H1 (cell line): ENCODE measurements at places on chromosomes 6 and 20. TPM values are rescaled to one million over a fixed set of nuclear protein-coding genes. Genes with fewer than 3 reads are reported as not detected.

- H3K4me1 ChIP-seq, result no peaks in the 10 kb centered on the region
- H3K36me3 ChIP-seq, result no peaks in the 10 kb centered on the region
- DNase-seq, result no peak
- no peaks in the 10 kb centered on the region for H3K27me3 ChIP-seq
- H3K27ac ChIP-seq, result no peak overlapping the region
- no peak overlapping the region for H3K4me3 ChIP-seq
These were observed 74.5 kb upstream of the FAM8A1 start for GRCh38 chr6:17525637-17526036.

GRCh38 chr20:4455996-4456395, 265.7 kb upstream of the PRND start:
- H3K27ac ChIP-seq, result no peak overlapping the region
- DNase-seq, result no peak
- H3K4me1 ChIP-seq, result no peaks in the 10 kb centered on the region
- no peaks in the 10 kb centered on the region for H3K27me3 ChIP-seq
- H3K36me3 ChIP-seq, result no peaks in the 10 kb centered on the region

DNA sequence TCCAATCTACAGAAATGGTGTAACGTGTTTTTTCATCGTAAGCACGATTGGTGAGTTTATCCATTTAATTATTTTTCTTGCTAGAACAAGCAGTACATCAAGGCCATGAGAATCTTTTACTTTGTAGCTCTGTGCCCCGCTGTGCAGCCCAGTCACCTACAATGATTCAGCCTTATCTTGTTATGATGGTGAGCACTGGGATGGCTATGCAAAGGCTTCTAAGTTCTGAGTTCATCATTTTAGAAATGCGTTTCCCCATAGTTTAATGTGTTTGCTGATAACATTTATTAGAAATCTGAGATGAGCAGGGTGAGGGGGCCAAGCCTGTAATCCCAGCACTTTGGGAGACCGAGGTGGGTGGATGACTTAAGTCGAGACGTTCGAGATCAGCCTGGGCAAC, 111.8 kb upstream of the QKI start:
- H3K36me3 ChIP-seq, result no peaks in the 10 kb centered on the region
- H3K27ac ChIP-seq, result no peak overlapping the region
- no peak for DNase-seq
- no peak overlapping the region for H3K4me3 ChIP-seq
- H3K4me1 ChIP-seq, result no peaks in the 10 kb centered on the region

- DNase-seq, result no peak
- no peaks in the 10 kb centered on the region for H3K36me3 ChIP-seq
- H3K27me3 ChIP-seq, result no peaks in the 10 kb centered on the region
- no peaks in the 10 kb centered on the region for H3K4me1 ChIP-seq
- H3K27ac ChIP-seq, result no peak overlapping the region
These were observed 48.2 kb upstream of the RALY start for GRCh38 chr20:33945391-33946081.

DNA sequence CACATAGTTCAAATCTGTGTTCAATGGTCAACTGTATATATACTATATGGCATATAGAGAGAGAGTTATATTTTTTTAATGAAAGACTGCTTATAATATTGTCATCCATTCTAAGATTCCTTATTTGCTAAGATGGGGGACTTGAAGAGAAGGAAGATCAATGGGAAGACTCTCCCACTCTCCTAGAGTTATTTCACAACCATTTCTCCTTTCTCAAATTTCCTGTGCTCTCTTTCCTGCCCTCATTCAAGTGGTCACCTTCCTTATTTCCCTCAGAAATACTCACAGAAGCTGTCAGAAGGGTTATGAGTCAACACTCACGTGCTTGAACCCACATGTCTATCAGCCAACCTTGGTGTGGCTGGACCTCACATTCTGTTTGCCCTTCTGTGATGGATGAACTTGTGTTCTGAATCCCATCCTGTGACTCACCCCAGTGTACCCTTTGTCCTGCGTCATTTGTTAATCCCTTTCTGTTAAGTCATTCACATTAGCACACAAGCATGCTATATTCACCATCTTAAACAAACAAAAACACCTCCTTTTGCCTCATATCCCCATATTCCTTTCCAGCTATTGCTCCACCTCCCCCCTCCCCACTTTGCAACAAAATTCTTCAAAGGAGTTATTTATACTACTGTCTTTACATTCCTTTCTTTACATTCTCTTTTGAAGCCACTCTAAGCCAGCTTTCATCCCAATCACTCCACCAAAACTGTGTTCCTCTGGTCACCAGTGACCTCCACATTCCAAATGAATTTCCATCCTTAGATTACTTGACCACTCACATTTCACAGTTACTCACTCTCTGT, 279.3 kb upstream of the TCF21 start:
- DNase-seq, result no peak
- no peak overlapping the region for H3K4me3 ChIP-seq
- H3K27me3 ChIP-seq, result no peaks in the 10 kb centered on the region
- no peaks in the 10 kb centered on the region for H3K4me1 ChIP-seq

GRCh38 chr6:14228571-14228970, 111.0 kb downstream of the CD83 start:
- DNase-seq, result no peak
- no peaks in the 10 kb centered on the region for H3K27me3 ChIP-seq
- H3K27ac ChIP-seq, result no peak overlapping the region
- H3K4me1 ChIP-seq, result no peaks in the 10 kb centered on the region

DNA sequence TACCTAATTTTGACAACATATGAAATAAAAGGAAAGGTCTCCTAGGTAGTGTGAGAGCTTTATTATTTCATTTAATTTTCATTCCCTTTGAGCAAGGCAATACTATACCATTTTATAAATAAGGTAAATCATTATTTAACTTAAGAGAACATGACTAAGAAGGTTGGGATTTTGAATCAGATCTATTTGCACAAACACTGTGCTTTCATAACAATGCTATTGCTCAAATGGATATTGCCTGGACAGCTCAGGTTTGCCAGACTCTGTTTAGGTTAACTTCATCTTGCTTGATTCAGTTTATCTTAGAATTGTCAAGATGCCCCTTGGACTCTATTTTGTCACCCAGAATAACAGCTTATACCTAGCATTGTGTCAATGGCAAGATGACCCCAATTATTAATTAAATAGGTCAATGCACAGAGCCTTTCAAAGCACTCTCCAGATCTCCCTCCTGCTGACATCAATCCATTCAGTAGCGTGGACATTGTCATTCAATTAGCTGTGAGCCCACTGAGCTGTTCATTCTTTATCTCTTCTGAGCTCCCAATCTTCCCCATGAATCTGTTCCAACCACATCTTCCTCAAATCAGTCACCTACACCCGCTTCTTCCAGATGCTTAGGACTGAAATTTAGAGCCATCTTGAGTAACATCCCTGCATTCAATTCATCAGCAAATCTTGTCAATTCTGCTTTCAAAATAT, 42.1 kb upstream of the TMEM30A start:
- H3K4me3 ChIP-seq, result no peak overlapping the region
- no peak for DNase-seq
- H3K36me3 ChIP-seq, result no peaks in the 10 kb centered on the region
- H3K27me3 ChIP-seq, result no peaks in the 10 kb centered on the region
- H3K27ac ChIP-seq, result no peak overlapping the region
- H3K4me1 ChIP-seq, result peaks cover 11% of the 10 kb centered on the region

GRCh38 chr6:150662814-150663213, 63.1 kb downstream of the PLEKHG1 start:
- no peaks in the 10 kb centered on the region for H3K27me3 ChIP-seq
- no peak overlapping the region for H3K27ac ChIP-seq
- no peaks in the 10 kb centered on the region for H3K36me3 ChIP-seq
- no peak overlapping the region for H3K4me3 ChIP-seq

DNA sequence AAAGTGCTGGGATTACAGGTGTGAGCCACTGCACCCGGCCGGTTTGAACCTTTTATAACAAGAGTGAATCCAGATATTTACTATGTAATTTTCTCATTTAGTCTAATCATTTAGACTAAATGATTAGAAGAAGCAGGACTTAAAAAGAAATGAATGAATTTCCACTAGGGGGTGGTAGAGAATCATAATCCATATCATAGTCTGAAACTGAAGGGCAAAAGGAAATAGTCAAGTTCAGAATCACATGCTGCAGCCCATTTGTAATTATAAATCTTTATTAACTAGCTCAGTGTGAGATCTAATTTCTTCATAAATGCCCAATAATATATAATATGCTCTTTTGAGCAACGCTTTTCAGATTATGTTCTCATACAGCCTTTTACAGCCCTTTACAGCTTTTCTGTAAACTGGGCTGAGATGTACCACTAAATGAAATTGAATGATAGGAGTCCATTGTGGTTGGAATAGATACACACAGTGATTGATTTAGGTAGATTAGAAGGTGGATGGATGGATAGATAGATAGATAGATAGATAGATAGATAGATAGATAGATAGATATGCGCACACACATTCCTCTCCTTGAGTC, 31.8 kb downstream of the PSMB9 start:
- no peak overlapping the region for H3K4me3 ChIP-seq
- H3K4me1 ChIP-seq, result no peaks in the 10 kb centered on the region
- DNase-seq, result no peak
- H3K27me3 ChIP-seq, result no peaks in the 10 kb centered on the region

DNA sequence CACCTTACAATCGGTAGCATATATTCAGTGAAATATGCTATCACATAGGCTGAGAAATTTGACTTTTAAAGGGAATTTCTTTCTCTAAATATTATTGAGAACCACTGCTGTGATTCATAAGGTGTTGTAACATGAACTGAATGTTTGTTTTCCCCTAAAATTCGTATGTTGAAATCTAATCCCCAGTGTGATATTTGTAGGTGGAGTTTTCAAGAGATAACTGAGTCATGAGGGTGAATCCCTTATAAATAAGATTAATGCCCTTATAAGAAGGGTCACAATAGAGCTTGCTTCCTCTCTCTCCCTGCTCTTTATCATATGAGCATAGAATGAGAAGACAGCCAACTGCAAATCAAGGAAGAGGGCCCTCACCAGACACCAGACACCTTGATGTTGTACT, 64.8 kb downstream of the LMBRD1 start:
- no peaks in the 10 kb centered on the region for H3K36me3 ChIP-seq
- no peaks in the 10 kb centered on the region for H3K27me3 ChIP-seq
- no peaks in the 10 kb centered on the region for H3K4me1 ChIP-seq
- H3K27ac ChIP-seq, result no peak overlapping the region
- no peak overlapping the region for H3K4me3 ChIP-seq

GRCh38 chr6:91132461-91132860, 545.6 kb upstream of the MAP3K7 start:
- no peak for DNase-seq
- no peaks in the 10 kb centered on the region for H3K27me3 ChIP-seq
- no peaks in the 10 kb centered on the region for H3K36me3 ChIP-seq
- peaks cover 7% of the 10 kb centered on the region for H3K4me1 ChIP-seq
- no peak overlapping the region for H3K27ac ChIP-seq

DNA sequence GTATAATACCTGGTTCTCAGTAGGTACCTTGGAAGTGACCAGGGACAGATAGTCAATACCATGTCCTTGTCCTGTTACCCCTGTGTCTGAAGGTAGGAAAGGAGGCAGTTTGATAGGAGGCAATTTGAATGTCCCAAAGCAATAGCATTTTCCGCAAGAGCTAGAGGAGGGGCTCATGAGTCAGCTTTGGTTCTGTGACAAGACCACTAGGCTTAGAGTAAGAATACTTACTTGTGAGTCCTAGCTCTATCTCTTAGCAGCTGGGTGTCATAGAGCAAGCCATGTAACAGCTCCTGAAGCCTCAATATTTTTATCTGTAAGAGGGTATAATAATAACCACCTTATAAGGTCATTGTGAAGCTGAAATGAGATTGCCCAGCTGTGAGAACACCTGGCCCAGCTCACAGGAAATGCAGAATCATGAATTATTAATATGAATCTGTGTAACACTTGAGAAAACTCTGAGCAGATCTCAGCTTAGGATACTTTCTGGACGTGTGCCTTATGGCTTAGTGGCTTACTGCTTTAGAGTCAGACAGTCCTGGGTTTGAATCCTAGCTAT, 58.6 kb downstream of the DAAM2 start:
- no peaks in the 10 kb centered on the region for H3K27me3 ChIP-seq
- no peak overlapping the region for H3K27ac ChIP-seq
- no peak for DNase-seq
- no peaks in the 10 kb centered on the region for H3K36me3 ChIP-seq

DNA sequence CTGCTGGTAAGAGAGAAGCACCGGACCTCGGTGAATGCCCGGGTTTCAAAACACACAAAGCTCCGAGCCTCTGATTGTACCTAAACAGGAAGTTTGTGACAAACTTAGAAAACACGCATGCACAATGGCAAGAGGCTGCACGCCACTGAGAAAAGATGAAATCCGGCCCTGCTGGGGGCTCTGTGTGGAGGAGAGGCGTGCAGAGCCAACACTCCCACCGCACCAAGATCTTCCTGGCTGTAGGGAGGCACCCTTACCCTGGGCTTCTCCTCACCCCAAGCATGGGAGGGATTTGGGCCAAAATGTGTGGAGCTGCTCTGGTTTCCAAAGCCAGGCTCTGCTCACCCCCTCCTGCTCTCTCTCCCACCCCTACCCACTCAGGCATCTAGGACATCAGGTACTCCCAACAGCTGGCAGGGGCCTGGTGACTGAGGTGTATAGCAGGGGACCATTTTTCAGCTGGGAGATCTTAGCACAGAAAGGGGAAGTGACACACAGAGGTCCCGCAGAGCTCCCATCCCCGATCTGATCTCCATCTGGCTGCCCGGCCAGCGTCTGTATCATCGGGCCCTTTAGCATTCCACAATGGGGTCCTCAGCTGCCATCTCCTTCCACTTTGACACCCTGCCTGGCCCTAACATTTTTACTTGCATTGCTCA, 84.2 kb downstream of the TRERF1 start:
- H3K4me3 ChIP-seq, result no peak overlapping the region
- H3K27ac ChIP-seq, result no peak overlapping the region
- no peak for DNase-seq
- H3K36me3 ChIP-seq, result no peaks in the 10 kb centered on the region
- H3K4me1 ChIP-seq, result no peaks in the 10 kb centered on the region
- no peaks in the 10 kb centered on the region for H3K27me3 ChIP-seq

- H3K4me1 ChIP-seq, result no peaks in the 10 kb centered on the region
- DNase-seq, result no peak
- H3K27me3 ChIP-seq, result no peaks in the 10 kb centered on the region
- H3K27ac ChIP-seq, result no peak overlapping the region
These were observed 91.7 kb downstream of the COL19A1 start for GRCh38 chr6:69957985-69958559.

GRCh38 chr6:54588176-54588575, 258.4 kb upstream of the FAM83B start:
- H3K4me3 ChIP-seq, result no peak overlapping the region
- DNase-seq, result no peak

The SLC22A7 gene
- total RNA-seq, result not detected in 2 replicates

The LRRC73 gene
- 0.26 and 0.69 TPM in 2 replicates for total RNA-seq

The EFCAB8 gene
- 0.20 TPM in 1 of 2 replicates, not detected in the other for total RNA-seq

The B3GAT2 gene
- 1.8 and 1.9 TPM in 2 replicates for total RNA-seq

The RNF217 gene
- 8.9 and 12.0 TPM in 2 replicates for total RNA-seq
